ENCODE measurements at places on chromosomes 5 and 9.

DNA sequence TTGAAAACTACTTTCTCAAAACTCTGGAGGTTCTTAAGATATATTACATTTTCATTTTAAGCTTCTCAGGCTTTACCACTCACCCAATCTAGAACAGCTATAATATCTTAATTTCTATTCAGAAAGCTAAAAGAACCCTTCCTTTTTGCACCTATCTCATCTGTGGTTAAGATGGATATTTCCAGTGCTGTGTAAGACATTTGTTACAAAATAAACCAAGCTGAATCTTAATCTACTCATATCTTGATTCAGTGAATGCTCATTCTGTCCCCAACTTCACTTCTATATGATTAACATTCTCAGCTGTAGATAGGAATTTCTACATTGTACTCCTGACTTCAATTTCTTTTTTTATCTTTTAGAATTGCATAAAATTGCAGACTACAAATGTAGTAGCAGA, 15.0 kb downstream of the ABHD17B start:
- no peak for DNase-seq

GRCh38 chr5:1734271-1734907, 65.2 kb downstream of the MRPL36 start:
- DNase-seq: no peak

GRCh38 chr5:157306692-157307471, 41.0 kb downstream of the CYFIP2 start:
- no peak for DNase-seq

DNA sequence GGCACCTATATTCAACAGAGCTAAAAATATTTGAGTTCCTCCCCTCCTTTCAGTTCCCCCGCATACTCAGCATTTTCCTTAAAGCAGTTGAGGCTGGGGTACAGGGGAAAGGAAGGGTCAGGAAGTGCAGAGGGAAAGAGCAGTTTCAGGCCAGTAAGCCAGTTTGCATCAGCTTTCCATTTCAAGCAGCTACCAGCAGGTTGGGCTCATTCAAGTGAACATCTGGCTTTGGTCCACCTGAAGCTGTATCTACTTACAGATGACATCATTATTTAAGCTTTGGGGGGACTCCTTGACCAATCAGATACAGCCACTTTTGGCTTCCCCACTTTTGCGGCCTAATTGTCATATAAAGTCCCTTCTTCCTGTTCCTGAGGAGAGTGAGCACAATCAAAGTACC, 8.2 kb upstream of the ACO1 start:
- no peak for DNase-seq

DNA sequence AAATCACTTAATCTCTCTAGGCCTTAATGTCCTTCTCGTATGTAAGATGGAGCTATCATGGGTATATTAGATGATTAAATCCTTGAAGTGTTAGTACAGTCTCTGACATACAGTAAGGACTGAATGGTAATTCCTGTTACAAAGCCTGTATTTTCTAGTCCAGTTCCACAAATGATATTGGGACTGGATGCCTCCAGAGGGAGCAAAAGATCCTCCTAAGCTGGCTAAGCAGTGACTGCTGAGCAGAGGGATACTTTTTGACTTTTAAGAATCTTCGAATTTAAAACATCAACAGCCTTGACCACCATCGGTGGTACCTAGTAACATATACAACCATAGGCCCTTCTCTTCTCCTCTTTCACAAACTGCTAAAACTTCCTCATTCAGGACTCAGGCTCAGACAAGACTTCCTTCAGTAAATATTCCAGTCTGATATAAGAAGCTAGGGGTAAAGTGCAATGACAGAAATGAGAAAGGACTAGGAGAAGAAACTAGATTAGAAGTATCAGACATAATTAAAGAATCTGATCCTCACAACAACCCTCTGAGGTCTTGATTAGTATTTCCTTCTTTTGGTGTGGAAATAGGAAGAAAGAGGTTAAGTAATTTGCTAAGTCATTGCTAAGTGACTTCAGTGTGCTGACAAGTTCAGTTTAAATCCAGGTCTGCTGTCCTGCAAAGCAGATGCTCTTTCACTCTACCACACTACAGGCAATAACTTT, 13.9 kb downstream of the PTAR1 start:
- peak; percentile 28 for DNase-seq

DNA sequence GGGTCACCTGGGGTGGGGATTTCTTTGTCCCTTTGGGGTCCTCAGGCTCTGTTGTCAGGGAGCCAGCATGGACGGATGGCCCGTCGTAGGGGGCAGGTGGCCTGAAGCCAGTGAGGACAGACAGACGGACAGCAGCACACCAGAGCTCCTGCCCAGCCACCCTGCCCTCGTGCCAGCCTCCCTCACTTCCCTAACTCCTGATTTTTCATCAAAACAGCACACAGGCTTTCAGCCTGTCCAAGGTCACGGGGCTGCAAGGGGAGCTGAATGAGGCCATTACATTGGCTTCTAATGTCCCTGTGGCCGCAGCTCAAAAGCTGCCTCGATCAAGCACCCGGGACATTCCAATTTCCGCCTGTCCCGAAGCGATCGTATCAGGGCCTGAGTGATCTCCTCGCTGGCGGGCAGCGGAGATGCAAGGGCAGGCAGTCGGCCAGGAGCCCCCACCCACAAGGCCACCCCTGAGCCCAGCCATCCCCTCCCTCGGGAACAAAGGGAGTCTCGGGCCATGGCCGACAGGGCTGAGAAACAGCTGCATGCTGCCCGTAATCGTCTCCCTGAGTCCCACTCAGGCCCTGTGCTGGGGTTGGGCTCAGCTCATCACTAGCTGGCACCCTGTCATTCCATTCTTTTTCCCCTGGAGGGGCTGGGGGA, 50.5 kb upstream of the RNU6ATAC start:
- DNase-seq: no peak

DNA sequence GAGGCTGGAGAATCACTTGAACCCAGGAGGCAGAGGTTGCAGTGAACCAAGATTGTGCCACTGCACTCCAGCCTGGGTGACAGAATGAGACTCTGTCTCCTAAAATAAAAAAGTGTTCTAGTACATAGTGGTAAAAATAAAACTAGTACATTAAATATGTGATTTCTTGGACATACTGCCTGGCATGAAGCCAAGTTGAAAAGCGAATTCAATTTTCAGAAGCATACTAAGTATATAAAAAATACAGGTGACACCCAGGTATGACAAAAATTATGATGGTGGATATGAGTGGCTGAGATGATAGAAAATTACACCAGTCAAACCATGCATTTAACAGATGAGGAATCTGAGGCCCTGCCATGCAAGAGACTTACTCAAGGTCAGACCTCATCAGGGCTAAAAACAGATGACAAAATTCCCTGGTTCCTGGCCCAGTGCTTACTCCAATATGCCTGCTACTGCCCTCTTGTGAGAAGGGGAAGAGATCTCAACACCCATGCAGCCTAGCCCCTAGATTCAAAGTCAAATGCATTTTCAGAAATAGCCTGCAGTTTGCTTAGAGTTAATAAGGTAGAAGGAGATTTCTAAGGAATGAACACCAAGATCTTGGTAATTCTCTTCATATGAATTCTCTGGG, 46.6 kb upstream of the GNPDA1 start:
- peak; percentile 82 for DNase-seq

DNA sequence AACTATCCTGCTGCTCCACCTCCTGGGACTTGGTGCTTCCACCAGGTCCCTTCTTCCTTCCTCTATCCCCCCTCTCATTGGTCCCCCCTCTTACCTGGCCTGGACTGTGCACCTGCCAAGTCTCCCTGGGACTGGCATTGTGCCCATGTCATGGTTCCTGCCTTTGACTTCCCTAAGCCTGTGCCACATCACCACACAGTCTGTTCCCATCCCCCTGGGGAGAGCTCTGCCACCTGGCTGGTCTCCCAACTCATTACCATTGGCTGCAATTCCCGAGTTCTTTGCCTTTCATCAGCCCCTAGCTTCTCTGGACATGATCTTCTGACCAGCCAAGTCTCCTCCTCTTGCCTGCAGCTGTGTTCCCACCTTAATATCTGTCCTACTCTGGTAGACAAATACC, 180.3 kb downstream of the SREK1 start:
- DNase-seq: no peak

DNA sequence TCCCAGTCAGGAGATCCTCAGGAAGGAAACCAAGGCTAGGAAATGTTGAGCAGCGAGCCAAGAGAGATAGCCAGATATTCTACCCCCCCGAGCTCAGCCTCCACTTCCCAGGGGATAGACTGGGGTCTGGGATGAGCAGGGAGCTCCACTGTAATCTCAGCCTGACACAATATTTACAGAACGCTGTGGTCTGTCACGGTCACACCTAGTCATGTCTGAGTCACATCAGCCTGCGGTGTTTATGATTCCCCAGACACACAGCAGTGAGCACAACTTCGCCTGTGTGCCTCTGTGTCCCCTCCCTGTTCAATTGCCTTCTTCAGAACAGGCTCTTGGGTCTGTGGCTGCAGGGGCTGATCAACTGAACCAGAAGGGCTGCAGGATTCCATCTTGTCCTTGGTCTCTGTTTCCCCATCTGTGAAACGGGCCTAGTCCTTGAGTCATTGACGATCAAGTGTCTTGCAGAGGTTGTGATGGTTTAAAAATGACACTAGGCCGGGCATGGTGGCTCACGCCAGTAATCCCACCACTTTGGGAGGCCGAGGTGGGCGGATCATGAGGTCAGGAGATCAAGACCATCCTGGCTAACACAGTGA, 8.6 kb upstream of the PRRX2 start:
- DNase-seq: no peak

DNA sequence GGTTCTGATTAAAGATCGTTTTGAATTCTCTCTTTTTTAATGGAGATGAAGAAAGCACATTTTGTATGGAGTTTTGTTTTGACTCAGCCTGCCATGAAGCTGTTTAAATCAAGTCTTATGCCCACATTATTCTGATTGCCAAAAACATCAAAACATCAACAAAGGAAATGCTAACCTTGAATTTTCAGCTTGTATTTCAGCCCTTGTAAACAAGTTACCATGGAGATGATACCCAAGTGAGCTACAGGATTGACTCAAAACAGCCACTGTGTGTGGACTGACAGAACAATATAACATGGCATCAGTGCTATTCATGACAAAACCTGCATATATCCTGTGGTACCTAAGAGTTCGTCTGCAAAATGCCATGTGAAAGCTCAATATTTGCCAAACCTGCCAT, 1581.0 kb downstream of the MAT2B start:
- DNase-seq: no peak

DNA sequence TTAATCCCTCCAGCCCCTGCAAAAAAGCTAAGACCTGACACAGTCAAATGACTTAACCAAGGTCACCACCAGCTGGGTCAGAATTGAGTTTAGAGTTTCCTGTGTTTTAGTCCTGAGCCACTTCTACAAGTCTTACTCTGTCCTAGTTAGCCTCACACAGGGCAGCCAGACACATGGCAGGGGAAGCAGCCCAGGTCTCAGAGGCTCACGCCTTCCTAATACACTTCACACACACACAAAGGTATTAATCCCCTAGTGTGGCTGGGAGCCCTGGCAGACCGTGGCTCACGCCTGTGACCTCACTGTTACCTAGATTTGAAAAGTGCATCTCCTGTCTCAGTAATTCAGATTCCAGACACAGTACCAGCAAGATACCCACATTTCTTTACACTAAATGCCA, 77.4 kb upstream of the WWC1 start:
- DNase-seq: no peak

GRCh38 chr5:158884827-158885518, 214.7 kb downstream of the EBF1 start:
- DNase-seq: no peak

DNA sequence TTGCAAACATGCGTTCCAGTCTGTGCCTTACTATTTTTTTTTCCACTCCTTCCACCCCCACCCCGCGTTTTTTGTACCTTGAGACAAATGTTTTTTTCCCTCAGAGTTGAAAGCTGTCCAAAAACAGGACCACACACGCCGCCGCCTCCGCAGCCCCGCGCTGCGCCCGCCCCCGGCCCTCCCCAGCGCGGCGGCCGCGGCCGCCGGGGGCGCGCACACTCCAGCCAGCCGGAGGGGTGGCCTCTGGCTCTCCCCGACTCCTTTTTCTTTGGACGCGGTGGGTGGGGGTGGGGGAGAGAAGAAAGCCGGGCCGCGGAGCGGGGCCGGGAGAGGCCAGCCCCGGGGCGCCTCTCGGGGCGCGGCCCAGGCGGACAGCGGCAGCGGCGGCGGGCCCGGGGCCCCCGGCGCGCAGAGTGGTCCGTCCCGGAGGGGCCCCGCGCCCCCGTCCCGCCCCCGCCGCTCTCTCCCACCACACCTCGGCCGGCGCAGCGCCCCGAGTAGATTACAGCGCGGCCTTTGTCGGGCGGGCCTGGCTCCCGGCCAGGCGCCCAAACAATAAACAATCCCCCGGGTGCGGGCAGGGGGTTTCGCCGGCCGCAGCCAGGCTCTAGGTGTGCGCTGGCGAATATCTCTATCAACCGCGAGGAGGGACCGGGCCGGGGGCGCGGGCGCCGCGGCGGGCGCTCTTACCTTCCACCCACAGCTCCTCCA, 10.9 kb downstream of the PTCH1 start:
- peak; percentile 31 for DNase-seq

DNA sequence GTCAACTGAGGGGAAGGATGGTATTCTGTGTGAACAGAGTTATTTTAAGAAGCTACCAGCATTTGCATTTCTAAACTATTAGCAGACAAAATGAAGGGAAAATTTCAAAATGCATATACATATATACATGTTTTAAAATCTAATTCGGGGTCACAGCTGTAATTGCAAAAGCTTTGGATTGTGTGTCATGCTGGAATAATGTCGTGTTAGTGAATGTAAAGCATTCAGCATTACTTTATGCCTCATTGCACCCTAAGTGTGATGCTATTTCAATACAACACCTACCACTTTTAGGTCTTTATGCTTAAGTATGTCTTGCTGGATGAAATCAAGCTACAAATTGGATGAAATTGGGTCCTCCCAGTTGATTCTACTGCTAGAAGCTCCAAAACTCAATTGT, 687.6 kb upstream of the MEF2C start:
- no peak for DNase-seq

DNA sequence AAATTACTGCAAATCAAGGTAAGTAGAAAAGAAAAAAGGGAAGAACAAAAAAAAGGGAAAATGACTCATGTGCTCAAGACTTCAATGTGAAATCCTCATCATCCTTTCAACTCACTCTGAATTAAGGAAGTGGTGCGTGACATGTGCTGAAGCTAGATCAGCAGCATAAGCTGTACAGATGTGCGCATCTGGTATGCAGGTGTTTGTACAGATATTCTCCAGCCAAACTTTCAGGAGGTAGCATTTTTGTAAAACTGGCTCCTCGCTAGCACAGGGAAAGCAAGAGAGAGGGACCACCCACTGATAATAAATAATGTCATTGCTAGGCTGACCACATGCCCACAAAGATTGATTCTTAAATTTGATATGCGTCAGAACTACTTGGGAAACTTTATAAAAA, 253.9 kb upstream of the RGMB start:
- DNase-seq: no peak

DNA sequence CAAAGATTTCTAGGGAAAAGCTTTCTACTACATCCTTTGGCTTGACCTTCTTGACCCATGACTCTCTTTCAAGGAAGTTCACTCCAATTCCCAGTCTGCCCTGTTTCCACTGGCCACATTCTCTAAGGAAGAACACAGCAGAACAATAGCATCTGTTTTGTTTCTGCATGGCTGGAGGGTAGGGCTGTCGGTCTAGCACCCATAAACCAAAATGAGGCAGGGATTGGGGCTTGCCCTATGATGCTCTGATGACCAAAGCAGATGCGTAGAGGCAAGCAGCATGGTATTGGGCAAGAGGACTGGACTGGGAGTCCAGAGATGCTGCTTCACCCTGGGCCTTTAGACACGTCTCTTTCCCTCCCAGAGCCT, 24.1 kb downstream of the GOLGA2 start:
- DNase-seq: no peak

Measured in suppressor macrophage treated with lipopolysaccharide for 1 hour (primary cell).